Stimulated activated CD8-positive, alpha-beta memory T cell treated with anti-CD3 and anti-CD28 coated beads, Interleukin-15, amount 100 ng/mL, for 1 hour (primary cell): ENCODE measurements at places on chromosomes 5 and 9.

DNA sequence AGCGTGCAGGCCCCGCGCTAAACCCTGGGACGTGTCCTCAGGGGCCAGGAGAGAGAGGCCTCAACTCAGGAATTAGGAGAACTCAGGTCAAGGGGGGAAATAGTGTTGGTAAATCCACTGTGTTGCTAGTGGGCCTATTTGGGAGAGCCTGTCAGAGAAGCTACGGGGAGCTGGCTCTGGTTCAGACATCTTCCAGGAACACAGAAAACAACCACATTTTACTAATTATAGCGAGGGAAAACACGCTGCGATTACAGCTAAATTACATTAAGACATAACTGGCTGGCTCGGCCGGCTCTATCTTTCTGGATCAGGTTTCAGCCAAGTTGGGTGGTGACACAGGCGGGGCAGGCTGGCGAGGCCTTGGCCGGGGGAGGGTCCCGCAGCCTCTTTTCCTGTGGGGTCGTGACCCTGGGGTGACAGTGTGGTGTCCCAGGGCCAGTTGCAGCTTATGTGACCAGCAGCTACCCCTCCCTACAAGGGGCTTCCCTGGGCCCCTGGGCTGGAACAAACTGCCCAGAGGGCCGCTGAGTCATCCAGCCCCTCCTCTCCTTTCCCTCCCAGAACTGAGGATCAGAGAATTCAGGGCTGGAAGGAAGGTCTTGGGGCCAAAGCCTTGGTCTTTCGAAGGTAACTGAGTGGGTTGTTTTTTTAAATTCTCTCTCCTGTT, 75.1 kb downstream of the FGF18 start:
- no peak for DNase-seq

DNA sequence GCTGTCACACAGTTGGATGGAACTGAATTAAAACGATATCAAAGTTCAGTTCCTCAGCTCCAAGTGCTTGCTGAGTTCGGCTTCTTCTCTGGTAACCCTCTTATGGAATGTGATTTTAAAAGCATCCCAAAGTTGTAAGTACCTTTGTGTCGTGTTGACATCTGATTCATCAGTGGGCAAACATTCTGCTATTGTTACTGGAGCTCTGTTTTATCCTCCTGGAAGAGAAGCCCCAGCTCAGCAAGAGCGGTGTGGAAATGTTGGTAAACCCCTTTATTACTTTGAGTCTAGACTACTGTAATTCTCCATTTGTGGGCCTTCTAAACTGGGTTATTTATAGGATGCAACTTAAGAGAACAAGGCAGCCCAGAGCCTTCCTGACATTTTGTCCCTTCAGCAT, 699.3 kb upstream of the WWC1 start:
- no peak for DNase-seq

- DNase-seq: peak; percentile 26
Observed at GRCh38 chr5:168679515-168679920, 100.3 kb upstream of the PANK3 start.

DNA sequence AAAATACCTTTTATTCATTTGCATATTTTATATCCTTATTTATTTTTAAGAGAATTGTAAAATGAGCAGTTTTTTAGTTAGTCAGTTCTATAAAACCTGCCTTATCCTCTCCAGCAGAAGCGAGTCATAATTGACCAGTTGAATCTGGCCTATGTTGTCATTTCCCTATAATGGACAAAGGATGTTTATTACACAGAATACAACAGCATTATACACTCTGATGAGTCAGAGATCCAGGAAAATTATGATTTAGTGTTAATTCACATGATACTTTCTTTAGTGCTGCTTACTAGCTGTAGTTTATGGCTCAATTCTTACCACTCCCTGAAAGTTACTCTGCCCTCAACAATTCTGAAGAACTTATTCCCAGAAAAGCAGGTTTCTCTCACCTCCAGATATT, 26.8 kb upstream of the LURAP1L start:
- no peak for DNase-seq

GRCh38 chr5:133348406-133348805, 263.9 kb downstream of the FSTL4 start:
- DNase-seq: no peak

- DNase-seq: no peak
Observed at GRCh38 chr9:98610711-98611110, 98.0 kb downstream of the GABBR2 start.

- no peak for DNase-seq
Observed at GRCh38 chr5:19369561-19369960, 618.4 kb downstream of the CDH18 start.

DNA sequence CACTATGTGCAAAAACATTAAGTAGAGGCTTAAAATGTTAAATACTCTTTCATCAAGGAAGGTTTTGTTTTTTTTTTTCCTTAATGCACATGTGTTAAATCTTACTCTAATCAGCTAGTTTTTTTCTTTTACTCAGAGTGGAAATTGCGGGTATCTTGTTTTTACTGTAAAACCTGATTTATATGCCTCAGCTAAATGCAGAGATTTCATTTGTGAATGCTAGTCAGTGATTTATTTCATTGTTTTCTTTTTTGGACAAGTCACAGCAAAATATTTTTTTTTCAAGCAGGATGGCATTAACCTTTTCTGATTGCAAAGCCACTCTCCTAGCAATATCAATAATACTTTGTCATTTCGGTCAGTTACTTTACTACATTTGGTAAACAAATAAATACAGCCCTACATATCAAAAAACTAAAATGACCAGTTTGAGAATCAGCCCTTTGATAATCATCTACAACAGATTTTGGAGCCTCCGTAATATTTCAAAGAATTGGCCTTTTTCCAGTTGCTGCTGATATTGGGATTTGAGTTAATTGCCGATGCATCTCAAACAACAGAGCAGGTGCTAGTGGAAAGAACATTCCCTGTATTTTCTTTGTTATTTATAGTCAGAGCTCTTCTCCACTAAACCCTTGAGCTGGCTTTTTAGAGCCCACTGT, 579.2 kb upstream of the ZNF608 start:
- no peak for DNase-seq

- no peak for DNase-seq
Observed at GRCh38 chr9:99778836-99779235, 42.8 kb upstream of the NR4A3 start.

DNA sequence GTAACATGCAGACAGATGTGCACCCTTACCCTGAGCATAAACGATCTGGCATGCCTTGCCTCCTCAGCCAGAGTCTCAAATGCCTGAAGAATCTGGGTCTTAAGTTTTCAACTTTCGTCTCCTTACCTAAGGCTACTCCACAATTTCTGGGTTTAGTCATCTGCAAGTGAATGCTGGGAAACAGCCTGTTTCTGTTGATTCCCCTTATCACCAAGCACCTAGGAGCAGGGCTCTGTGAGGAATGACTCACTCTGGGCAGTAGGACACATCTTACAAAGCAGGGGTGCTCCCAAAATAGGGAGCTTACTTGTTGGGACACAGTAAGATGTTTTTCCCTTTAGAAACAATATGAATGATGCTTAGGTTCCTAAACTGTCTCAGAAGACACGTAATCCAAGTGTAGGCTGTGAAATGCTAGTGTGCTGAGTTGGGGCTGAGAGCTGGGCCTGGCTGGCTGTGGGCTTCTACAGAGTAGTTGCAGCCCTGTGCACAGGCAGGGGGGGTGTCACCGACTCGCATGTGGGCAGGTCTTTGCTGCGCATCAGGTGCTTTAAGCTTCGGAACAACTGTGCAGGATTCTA, 58.0 kb downstream of the DAP start:
- no peak for DNase-seq

DNA sequence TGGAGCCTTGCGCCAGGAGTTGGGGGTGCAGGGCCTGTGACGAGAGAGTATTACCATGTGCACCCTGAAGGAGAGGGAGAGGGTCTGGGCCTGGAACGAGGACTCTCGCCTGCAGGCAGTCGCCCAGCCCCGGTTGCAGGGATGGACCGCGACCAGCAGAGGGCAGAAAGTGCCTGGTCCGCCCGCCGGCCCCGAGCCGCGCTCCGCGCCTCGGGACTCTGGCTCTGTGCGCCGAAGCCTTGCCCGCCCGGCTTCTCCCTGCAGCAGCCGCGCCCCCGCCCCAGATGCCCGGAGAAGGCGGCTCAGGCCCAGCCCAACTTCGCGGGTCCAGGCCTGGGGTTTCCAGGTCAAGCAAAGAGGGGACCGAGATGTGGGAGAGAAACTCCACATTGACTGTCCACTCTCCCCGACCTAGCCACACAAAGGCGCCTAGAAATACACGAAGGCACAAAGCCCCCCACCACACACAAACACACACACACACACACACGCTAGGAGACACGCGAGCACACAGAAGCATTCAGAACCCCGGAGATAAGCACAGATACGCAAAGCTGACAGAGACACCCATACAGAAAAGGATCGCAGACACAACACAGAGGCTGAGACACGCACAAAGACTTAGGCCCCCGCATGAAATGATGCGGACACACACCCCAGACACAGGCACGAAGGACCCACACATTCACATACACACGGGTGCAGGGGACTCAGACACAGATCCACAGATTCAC, 2.0 kb upstream of the LMX1B start:
- DNase-seq: peak; percentile 40

GRCh38 chr5:176646049-176646706, 1.1 kb upstream of the TSPAN17 start:
- DNase-seq: no peak

DNA sequence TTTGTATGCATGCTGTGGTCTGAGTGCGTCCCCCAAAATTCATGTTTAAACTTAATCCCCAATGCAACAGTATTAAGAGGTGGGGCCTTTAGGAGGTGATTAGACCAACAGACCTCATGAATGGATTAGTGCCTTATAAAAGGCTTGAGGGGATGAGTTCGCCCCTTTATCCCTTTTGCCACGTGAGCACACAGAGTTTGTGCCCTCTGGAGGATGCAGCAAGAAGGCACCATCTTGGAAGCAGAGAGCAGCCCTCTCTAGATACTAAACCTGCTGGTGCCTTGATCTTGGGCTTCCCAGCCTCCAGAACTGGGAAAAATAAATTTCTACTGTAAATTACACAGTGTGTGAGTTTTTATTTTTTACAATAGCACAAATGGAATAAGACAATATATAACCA, 177.1 kb upstream of the SPRY4 start:
- no peak for DNase-seq

DNA sequence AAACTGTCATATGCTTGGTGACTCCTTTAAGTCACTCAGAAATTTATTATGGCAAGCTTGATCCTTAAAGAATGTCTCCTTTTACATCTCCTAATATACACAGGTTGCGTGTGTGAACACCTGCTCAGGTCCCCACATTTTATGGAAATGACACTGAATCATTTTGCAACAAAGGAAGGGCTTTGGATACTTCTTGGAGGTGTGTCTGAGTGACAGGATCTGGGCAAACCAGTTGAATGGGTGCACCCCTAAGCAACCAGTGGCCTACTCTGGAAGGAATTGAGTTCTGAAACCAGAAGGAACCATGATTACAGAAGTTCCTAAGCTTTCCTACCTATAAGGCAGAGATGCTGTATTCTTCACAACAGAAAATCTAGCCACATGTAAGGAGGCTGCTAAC, 483.9 kb upstream of the KLF4 start:
- no peak for DNase-seq

DNA sequence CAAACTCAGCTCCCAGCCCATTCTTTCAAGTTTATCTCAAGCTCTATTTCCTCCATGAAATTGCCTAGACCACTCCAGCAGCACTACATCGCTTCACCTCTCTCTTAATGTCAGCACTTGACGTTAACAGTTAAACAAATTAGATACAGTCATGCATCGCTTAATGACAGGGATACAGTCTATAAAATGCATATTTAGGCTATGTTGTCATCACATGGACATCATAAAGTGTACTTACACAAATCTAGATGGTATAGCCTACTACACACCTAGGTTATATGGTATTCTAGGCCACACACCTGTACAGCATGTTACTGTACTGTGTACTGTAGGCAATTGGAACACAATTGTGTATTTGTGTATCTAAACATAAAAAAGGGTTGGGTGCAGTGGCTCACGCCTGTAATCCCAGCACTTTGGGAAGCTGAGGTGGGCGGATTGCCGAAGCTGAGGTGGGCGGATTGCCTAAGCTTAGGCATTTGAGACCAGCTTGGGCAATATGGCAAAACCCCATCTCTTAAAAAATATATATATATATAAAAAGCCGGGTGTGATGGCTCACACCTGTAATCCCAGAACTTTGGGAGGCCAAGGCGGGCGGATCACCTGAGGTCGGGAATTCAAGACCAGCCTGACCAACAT, 13.4 kb upstream of the PCSK5 start:
- no peak for DNase-seq

- no peak for DNase-seq
Observed at GRCh38 chr5:150060471-150060870, 25.9 kb downstream of the CSF1R start.

- DNase-seq: no peak
Observed at GRCh38 chr5:67989456-67989855, 226.1 kb upstream of the PIK3R1 start.

GRCh38 chr9:98755006-98755618, 41.2 kb downstream of the ANKS6 start:
- no peak for DNase-seq

- no peak for DNase-seq
Observed at GRCh38 chr5:160543395-160543794, 121.7 kb downstream of the PTTG1 start.

DNA sequence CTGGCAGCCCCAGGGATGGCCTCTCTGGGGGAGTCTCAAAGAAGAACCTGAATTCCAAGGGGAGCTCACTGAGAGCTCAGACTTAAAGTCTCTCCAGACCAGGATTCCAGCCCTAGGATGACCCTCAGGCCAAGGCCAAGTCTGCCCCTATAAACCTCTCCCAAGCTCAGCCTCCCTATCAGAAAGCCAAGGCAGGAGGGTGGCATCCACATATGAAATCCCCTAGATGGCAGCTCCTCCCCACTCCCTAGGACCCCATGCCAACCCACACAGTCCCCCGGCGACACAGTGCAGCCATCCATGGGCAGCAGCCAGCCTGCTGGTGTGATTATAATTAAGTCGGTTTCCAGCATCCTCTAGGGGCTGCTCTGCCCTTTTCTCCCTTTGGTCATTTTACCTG, 269.9 kb downstream of the CDK5RAP2 start:
- DNase-seq: no peak

DNA sequence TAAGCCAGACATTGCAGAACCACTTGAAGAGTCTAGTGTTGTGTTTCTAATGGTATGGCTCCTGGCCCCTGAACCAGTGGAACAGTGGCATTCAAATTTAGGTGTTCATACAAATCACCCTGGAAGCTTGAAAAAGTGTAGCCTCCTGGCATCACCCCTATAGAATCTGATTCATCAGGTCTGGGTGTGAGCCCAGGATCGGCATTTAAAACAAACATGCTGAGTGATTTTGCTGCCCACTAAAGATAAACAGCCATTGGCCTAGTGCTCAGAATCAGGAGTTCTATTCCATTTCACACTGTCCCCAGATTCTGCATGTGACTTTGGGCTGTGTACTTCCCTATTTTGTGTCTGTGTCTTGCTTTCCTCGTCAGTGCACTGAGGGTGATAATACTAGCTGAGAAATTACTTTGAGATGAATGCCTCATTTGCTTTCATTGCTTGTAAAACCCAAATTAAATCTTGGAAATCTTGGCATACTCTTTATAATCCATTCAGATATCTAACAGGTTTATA, 241.5 kb upstream of the CLINT1 start:
- DNase-seq: no peak

- DNase-seq: no peak
Observed at GRCh38 chr5:126452477-126452876, 29.3 kb downstream of the GRAMD2B start.

- DNase-seq: no peak
Observed at GRCh38 chr5:34842554-34842953, 3.6 kb downstream of the TTC23L start.

GRCh38 chr5:96083361-96083881, 121.8 kb upstream of the ELL2 start:
- no peak for DNase-seq
